ENCODE measurements at places on chromosomes 5 and 9.

- H3K27ac ChIP-seq: no peak overlapping the region
- H3K4me1 ChIP-seq: peaks cover 6% of the 10 kb centered on the region
- H3K4me3 ChIP-seq: no peak overlapping the region
- H3K36me3 ChIP-seq: no peaks in the 10 kb centered on the region
- H3K27me3 ChIP-seq: no peaks in the 10 kb centered on the region
- no peak for DNase-seq
Observed at GRCh38 chr5:59838989-59839388, 54.5 kb downstream of the PDE4D start.

DNA sequence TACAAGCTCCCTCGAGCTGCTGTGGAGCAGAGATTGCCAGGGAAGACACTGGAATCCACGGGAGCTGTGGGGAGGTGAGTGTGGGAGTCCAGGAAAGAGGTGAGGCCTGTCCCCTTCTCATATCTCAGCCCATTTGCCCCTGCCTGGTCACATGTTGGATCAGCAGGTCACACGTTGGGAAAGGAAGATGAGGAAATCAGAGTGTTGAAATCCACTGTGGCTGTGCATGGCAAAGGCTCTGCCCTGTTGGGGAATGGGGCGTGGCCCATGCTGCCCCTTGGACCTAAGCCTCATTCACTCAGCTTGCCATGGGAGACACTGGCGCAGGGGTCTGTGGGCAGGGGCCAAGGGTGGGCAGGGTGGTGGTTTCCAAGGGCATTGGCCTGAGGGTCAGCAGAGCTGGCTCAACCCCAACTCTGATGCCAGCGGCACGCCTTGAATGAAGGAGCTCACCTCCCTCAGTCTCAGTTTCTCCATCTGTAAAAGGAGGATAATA lies 85.4 kb upstream of the CPEB4 start:
- H3K4me1 ChIP-seq: no peaks in the 10 kb centered on the region
- no peaks in the 10 kb centered on the region for H3K27me3 ChIP-seq
- no peaks in the 10 kb centered on the region for H3K36me3 ChIP-seq
- H3K4me3 ChIP-seq: no peak overlapping the region
- no peak overlapping the region for H3K27ac ChIP-seq
- DNase-seq: no peak

- peak overlapping the region; percentile 21 for H3K27ac ChIP-seq
- H3K27me3 ChIP-seq: no peaks in the 10 kb centered on the region
- H3K4me1 ChIP-seq: peaks cover 34% of the 10 kb centered on the region
- H3K4me3 ChIP-seq: no peak overlapping the region
Observed at GRCh38 chr5:93193431-93194347, 387.3 kb downstream of the NR2F1-AS1 start.

DNA sequence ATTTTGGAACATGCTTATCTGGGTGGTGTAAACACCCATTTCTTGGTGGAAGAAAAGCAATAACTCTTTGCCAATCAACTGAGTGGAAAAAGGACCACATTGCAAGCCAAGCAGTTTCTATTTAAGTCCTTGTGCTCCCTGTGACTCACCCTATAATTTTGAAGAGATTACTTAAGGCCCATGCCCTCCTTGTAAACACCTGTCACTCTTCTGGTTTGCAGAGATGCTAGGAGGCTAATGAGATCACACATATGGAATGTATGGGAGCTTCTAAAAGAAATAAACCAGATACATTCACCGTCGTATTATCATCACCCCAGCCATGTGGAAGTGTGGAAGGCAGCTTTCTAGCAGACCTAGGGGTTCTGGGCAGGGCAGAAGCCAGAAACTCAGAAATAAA lies 337.1 kb downstream of the GADD45G start:
- H3K4me3 ChIP-seq: no peak overlapping the region
- no peaks in the 10 kb centered on the region for H3K36me3 ChIP-seq
- no peak for DNase-seq
